ENCODE measurements at places on chromosomes 12 and 14.

GRCh38 chr14:69999261-69999674 is 120.1 kb downstream of the SMOC1 start:
- no peak for DNase-seq

DNA sequence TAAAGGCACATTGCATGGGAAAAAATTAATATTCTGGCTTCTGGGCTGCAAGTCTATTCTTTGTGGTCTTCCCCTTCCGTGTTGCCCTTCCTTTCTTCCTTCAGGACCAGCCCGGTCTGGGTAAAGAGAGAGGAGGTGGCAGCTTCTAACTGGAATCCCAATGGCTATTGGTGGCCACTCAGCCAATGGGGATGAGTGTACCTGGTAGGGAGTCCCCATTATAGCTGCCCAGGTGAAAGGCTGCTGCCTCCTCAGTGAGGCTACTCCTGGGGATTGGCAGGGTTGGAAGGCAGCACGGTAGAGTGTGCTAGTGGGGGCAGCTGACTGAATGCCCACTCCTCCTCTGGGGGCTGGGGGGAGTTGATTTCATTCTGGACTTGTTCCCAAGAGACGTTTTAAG is 112.6 kb downstream of the RBM19 start:
- DNase-seq, result no peak

DNA sequence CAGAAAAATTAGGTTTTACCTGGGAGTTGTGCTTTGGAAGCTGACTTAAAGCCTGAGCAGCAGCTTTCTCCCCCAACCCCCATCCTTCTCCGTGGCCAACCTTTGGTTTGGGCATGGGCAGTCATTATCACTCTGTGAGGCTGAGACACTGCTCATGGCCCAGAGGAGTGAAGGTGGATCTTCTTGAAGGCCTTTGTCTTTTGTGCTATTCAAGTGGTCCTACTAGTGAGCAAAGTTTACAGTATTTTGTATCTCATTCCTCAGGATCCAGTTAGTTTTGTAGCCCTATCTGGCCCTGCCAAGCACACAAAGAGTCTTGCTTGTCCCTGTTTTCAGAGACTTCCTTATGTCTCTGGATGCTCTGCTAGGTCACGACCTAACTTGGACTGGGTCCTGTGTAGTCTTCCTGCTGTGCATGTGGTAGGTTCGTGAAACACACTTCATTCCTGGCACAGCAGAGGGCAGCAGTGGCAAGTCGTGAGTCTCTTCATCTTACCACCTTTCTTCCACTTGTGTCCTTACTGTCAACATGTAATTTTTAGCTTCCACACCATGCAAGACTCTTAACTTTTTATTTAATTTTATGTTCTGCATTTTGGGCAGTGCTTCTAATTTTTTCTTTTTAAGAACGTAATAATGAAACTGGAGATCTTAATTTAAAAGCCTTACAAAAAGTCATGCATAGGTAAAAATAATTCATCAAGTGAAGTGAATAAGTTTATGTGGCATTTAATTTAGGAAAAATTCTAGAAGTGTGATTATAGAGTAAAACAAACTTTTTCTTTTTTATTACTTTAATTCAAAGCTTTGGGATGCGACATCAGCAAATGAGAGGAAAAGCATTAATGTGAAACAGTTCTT is 53.7 kb downstream of the APAF1 start:
- no peak for DNase-seq

DNA sequence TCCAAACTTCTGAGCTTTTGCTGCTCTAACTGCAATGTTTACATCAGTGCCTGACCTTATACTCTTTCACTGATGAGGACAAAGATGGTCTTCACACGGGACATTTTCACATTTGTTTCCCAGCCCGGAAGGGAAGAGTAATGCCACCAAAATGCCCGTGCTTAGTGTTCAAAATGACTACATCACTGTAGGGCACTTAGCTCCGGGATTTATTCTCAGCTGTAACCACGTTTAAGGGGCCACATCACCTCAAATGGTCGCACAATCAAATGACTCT is 2.9 kb downstream of the GSG1 start:
- DNase-seq, result no peak

GRCh38 chr12:48807981-48808380 is 10.3 kb upstream of the CACNB3 start:
- DNase-seq, result no peak

DNA sequence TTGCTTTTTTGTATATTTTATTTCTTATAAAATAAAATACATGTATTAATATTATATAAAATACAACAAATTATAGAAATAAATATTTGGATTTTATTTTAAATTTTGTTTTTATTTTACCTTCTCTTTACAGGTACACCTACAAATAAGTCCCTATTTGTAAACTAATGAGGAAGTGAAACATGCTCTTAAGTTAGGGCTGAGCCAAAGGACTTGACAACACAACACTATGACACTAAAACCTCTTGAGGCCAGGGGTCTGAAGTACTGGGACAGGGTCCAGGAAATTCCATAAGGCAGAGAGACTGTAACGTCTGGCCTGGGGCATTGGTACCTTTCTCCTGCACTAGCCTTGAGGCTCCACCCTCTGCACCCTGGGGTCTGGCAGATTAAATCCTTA is 293.2 kb downstream of the FOXN3 start:
- no peak for DNase-seq

GRCh38 chr14:73824127-73824526 is 27.5 kb upstream of the PTGR2 start:
- no peak for DNase-seq

GRCh38 chr12:116358893-116359761 is 81.6 kb upstream of the MED13L start:
- DNase-seq, result peak; percentile 37

DNA sequence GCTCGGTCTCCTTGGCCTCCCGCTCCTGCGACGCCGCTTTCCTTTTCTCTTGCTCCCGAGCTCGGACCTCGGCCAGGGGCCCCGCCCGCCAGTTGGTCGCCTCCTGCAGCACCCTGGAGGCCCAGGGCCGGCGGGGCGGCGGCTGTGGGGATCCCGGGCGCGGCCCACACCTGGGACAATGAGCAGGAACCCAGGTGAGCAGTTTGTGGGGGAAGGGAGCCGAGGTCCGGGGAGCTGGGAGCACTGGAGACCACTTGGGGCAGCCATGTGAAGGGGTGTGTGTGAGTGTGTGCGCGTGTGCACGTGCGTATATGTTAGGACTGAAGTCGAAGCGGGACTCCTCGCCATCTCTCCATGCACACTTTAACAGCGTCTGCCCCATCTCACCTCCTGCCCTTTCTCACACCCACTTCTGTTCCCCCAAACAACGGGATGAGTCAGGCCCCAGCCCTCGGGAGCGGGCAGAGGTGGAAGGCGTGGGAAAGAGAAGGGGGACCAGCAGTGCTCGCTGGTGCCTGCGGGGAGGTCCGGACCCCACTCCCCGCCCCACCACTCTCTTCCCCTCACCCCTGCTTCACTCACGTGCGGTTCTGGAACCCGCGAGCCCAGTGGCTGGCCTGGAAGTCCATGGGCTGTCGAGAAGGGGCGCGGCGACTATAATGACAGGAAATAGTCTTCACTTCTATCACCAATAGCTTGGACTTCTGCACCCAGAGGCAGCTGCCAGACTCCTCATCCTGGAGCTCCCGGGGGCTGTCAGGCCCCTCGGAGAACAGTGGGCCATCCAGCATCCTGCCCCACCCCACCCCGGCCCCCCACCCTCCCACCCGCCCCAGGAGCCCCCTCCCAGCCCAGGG is 450 bp downstream of the DDN start:
- DNase-seq, result no peak

DNA sequence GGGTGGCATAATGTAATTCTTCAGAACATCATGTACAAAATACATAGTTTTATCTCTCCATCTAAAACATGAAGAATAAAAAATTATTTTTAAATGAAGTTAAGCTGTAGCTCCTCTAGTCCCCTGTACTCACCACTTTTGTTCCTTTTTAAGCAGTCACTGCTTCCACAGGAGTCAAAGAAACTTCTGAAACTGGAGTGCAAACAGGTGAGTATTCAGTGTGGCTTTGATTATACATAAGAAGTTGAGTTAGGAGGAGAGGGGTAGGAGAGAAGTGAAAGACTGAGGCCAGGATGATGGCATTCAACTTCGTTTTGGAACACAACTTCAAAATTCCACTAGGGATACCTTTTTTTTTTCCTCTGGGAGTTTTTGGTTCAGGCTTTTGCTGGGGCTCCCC is 131.4 kb upstream of the CNTN1 start:
- DNase-seq, result no peak

DNA sequence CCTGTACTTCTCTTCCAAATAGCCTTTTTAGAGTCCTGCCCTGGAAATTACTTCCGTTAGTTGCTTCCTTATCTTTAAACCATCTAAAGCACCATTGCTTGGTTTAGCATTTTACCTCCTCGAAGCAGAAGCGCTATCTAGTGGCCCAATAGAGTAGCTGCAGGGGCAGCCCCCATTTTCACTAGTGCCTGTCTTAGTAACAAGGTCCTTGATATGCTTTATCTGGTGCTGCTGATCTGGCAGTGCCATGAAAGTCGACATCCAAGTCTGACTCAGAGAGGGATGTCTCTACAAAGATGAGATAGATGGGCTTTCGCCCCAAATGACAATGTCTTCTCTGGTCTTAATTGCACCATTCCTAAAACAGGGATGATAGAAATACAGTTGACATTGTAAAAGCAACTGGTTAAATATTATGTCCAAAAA is 25.0 kb upstream of the CIT start:
- DNase-seq, result peak; percentile 37

DNA sequence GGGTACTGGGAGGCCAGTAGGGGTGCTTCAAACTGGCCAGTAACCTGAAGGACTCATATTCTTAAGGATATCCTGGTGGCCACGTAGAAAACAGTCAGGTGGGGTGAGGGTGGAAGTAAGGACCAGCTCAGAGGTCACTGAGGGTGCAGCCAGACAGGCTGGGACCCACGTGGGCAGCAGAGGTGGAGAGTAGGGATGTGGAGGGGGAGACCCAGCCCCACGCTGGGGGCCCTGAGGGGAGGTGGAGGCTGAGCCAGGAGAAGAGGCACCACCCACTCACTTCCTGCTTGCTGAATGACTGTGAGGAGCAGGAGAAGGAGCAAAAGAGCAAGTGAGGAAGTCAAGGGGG is 12.6 kb upstream of the SERPINA3 start:
- DNase-seq, result no peak

DNA sequence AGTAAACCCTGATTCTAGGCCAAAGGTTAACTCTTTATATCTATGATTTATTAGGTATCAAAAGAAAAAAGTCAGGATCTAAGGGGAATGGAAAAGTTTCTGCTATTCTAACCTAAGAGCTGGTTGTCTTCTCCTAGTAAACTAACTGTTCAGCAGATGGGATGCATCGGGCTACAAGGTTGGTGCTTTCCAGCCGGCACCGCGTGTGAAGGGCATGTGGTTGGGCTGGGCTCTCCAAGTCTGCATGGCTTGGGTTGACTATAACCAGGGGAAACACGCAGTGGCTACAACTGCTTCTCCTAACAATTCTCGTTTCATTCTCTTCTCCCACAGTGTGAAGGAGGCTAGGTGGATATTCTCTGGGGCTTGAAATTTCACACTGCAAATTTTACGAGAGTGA is 354.5 kb downstream of the APAF1 start:
- no peak for DNase-seq

- no peak for DNase-seq
Measured at GRCh38 chr12:41277100-41277945, 89.2 kb downstream of the PDZRN4 start.

GRCh38 chr14:49972823-49973222 is 79.9 kb downstream of the ARF6 start:
- no peak for DNase-seq

DNA sequence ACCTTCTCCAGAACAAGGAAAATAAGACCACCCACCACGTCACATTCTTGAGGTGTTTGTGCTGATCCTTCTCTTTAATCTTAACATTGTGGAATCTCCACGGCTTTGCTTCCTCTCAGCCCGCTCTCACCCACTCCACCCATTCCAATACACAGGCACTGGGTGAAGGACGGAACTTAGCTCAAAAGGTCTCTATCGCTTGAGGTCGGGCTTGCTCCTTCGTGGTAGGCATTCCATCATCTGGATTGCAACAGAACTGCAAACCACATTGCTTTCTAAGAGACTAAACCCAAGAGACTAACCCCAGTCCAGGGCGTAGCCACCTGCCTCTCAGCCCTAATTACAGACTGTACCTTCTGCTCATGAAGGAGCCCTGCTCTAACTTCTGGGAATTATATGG is 24.0 kb upstream of the MDM2 start:
- DNase-seq, result no peak

DNA sequence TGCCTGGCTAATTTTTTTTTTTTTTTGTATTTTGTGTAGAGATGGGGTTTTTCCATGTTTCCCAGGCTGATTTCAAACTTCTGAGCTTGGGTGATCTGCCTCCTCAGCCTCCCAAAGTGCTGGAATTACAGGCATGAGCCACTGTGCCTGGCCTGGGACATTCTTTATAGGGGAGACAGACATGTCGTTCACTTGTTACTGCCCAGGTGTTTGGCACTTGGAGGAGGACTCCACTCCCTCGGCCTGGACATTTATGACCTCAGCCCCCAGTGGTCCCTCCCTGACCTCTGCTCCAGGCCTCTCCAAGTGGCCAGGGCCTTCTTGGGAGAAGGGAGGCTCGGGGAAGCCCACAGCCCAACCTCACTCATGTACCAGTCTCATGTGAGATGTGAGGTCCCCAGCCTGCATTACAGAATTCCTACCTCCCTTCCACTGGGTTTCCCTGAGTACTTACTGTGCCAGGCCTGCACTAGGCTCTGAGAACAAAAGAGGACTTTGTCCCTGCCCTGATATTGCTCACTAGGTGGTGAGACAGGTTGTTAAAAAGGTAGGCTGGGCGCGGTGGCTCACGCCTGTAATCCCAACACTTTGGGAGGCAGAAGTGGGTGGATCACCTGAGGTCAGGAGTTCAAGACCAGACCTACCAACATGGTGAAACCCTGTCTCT is 9.7 kb upstream of the POP5 start:
- no peak for DNase-seq

DNA sequence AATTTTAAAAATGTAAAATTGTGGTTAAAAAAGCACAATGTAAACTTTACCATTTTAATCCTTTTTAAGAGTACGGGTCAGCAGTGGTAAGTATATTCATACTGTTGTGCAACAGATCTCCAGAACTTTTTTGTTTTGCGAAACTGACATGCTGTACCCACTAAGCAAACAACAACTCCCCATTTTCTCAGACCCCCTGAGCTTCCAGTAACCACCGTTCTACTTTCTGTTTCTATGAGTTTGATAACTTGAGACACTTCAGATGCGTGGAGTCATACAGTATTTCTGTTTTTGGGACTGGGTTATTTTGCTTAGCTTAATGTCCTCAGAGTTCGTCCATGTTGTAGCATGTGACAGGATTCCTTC is 38.0 kb downstream of the CHST11 start:
- DNase-seq, result no peak

GRCh38 chr12:31496257-31496656 is 94.7 kb downstream of the DENND5B start:
- no peak for DNase-seq

All from stimulated activated CD8-positive, alpha-beta memory T cell treated with anti-CD3 and anti-CD28 coated beads, Interleukin-7, amount 100 ng/mL, for 1 hour (primary cell).